ENCODE measurements at places on chromosomes 2 and 18. TPM values are rescaled to one million over a fixed set of nuclear protein-coding genes. Genes with fewer than 3 reads are reported as not detected.

LHCGR gene
- not detected for polyA plus RNA-seq

TMEM178A gene
- 0.11 TPM for polyA plus RNA-seq

TLX2 gene
- not detected for polyA plus RNA-seq

TUBB8B gene
- not detected for polyA plus RNA-seq

Measured in naive thymus-derived CD8-positive, alpha-beta T cell (primary cell).